ENCODE measurements at places on chromosomes 13 and 19.
A peak's percentile ranks its signal among the peaks of the same experiment; 100 is the strongest.

- no peak for DNase-seq
These were observed 110.0 kb downstream of the KCNRG start for GRCh38 chr13:50125304-50125553.

GRCh38 chr19:2602391-2603181 lies 99.9 kb downstream of the GNG7 start:
- DNase-seq, result peak; percentile 95

DNA sequence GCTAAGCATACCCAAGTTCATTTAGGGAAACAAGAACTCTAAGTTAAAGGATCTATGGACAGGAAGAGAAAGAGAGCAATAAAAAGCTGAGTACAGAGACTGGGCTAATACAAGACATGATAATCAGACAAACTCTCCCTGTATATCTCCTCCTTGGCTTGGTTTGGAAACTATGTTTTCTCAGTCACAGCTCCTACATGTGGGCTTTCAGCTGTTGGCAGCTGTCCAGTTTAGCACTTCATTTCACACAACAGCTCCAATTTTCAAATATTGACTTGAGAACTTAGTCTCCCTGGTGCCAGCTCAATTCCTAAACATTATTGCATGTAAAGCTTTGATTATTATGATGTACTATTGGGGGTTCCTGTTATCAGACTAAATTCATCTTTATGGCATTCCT lies 222.8 kb upstream of the OBI1 start:
- no peak for DNase-seq

GRCh38 chr19:47697863-47698609 lies 15.2 kb upstream of the EHD2 start:
- peak; percentile 62 for DNase-seq

DNA sequence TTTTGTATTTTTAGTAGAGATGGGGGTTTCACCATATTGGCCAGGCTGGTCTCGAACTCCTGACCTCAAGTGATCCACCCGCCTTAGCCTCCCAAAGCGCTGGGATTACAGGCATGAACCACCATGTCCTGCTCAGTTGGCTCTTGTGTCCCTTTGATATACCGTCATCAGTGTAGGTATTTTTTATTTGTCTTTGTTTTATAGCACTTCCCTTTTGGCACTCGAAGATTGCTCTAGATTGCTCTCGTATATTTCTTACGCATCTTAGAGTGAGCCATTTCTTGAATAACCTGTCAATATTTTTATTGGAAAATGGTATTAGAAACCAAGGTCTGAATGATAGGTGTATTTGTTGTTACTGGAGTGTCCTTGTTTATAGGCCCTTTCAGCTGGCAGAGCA lies 9.4 kb downstream of the SETDB2 start:
- no peak for DNase-seq

GRCh38 chr13:34678154-34678553 lies 263.9 kb upstream of the NBEA start:
- no peak for DNase-seq

GRCh38 chr13:41995946-41996345 lies 35.0 kb upstream of the VWA8 start:
- DNase-seq, result no peak

GRCh38 chr13:44273991-44274770 lies 99.4 kb upstream of the SERP2 start:
- no peak for DNase-seq

- DNase-seq, result no peak
These were observed 84.9 kb downstream of the URI1 start for GRCh38 chr19:30026933-30027332.

GRCh38 chr13:100542826-100543156 lies 45.8 kb downstream of the GGACT start:
- peak; percentile 33 for DNase-seq

DNA sequence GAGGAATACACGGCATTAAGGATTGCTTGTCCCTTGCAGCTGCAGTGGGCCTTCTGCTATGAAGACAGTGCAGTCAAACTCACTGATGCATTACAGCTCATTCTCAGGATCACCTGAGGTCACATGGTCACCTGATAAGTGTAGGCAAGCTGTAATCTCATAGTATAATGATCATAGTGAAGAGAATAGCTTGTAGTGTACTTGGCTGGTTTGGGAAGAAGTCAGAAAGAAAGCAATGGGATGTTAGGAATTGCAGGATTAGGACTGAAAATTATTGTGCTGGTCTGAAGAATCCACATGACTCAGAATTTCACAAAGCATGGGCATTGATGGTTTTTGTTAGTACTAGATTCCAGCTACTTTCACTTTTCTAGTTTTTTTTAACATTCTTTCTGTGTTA lies 76.7 kb downstream of the MBNL2 start:
- no peak for DNase-seq

- DNase-seq, result no peak
These were observed 55.6 kb upstream of the F7 start for GRCh38 chr13:113049981-113050380.

DNA sequence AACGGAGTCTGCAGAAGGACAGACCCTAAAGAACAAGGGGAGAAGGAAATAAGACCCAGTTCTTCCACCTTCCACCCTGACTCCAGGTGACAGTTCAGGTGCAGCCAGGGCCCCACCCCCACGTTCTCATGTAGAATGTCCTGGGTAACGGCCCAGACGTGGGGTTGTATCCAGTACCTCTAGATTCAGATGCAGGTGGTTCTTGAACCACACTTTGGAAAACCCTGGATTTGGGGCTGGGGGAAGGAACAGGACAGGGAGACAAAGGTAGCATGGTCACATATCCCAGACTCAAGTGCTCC lies 2.2 kb downstream of the DMPK start:
- no peak for DNase-seq

DNA sequence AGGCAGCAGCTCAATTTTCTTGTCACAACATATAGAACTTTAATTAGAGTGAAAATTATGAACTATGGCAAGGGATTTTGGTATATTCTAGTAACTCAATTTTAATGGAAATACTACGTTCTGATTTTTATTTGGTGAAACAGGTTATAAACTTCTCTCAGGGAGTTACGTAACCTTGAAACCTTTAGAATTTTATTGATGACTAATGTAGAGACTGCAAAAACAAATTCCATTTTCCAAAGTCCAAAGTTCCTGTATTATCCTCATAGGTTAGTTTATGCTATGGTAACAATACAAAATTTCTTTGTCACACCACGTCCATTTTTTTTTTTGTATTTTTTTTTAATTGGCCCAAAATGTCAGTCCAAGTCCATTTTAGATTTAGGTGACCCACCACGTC lies 185.7 kb downstream of the KLF5 start:
- no peak for DNase-seq

DNA sequence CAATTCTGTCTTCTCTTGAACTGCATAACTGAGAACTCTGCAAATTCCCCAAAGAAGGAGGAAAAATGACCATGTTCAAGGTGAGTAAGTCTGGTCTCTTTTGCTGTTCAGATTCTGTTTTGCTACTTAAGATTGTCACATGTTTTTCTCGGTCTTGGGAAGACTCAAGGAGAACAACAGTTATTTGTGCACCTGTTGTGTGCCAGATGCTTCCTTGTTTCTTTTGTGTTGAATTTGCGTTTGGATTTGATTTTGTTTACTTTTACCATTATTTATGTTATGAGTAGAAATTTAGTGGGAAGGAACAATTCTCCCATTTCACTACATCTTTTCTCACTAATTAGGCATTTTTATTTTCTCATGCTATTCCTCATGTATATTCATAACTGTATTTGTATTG lies 4.4 kb downstream of the ZNF284 start:
- no peak for DNase-seq

DNA sequence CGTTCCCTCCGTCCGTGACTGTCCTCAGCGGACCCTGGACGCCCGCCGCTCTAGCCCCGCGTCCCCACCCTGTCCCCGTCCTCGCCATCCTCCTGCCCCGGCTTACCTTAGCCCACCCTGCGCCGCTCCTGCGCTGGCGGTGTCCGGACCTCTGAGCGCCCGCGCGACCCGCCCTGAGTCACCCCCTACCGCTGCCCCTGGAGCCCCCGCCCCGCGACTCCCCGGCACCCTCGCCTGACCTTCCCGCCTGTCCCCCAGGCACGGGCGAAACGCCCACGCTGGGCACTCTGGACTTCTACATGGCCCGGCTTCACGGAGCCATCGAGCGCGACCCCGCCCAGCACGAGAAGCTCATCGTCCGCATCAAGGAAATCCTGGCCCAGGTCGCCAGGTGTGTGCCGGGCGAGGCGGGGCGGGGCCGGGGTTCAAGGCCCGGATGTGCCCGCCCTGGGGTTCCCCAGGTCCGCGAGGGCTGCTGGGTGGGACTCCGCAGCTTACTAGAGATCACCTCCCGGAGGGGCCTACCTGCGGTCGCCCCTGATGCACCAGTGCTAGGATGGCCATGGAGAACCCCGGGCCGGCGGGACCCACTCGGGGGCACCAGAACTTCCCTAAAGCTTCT lies 5.1 kb downstream of the HMG20B start:
- DNase-seq, result no peak

GRCh38 chr13:98026457-98026857 lies 73.0 kb downstream of the IPO5 start:
- no peak for DNase-seq

DNA sequence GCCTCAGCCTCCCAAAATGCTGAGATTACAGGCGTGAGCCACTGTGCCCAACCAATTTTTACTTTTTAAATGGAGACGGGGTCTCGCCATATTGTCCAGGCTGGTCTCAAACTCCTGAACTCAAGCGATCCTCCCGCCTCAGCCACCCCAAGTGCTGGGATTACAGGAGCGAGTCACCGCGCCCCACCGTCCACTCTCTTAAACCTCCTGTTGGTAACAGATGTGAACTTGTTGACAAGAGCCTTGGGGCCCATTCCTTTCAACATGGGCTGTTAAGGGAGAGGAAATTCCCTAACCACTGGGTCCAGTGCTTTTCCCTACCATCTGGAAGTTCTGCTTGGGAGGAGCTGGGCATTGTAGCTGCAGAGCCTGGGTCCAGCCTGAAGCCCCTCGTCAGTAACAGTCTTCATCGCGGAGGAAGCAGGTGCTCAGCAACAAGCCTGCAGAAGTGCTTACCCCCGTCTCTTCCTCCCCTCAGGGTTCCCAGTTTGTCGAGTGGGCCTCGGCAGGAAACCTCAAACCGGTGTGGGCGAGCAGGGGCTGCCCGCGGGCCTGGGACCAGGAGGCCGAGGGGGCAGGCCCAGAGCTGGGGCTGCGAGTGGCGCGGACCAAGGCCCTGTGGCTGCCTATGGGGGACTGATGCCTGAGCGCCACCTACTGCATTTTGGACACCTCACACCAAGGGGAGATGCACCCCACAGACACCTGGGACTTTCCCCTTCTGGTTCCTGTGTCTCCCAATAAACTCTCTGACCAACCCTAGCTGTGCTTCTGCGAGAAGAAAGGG lies 4.0 kb upstream of the FLT3LG start:
- no peak for DNase-seq

- no peak for DNase-seq
These were observed 1.5 kb upstream of the TFDP1 start for GRCh38 chr13:113582841-113583631.

GRCh38 chr13:103436057-103436654 lies 369.9 kb upstream of the SLC10A2 start:
- DNase-seq, result no peak

All from fibroblast of skin of left quadriceps (primary cell).